Left lung (tissue), 14 donors: ENCODE measurements at places on chromosomes 11 and 22. TPM values are rescaled to one million over a fixed set of nuclear protein-coding genes. Genes with fewer than 3 reads are reported as not detected.

EXPH5 gene
- polyA plus RNA-seq, result 8.2 TPM

POLD3 gene
- 36.2 TPM for polyA plus RNA-seq

OR2AG2 gene
- 0.06 TPM for polyA plus RNA-seq

KDELR3 gene
- polyA plus RNA-seq, result 5.5 TPM

OTOG gene
- 0.11 TPM for polyA plus RNA-seq

SLC35C1 gene
- polyA plus RNA-seq, result 8.4 TPM

CHST1 gene
- polyA plus RNA-seq, result 6.7 TPM

SLC15A3 gene
- 23.1 TPM for polyA plus RNA-seq

PDGFB gene
- polyA plus RNA-seq, result 20.8 TPM

SCGB1D2 gene
- polyA plus RNA-seq, result not detected

CD3E gene
- polyA plus RNA-seq, result 2.5 TPM

MYEOV gene
- 0.41 TPM for polyA plus RNA-seq

GRCh38 chr22:49807780-49808708 is 19.6 kb downstream of the BRD1 start:
- DNase-seq, result peak; percentile 26

DNA sequence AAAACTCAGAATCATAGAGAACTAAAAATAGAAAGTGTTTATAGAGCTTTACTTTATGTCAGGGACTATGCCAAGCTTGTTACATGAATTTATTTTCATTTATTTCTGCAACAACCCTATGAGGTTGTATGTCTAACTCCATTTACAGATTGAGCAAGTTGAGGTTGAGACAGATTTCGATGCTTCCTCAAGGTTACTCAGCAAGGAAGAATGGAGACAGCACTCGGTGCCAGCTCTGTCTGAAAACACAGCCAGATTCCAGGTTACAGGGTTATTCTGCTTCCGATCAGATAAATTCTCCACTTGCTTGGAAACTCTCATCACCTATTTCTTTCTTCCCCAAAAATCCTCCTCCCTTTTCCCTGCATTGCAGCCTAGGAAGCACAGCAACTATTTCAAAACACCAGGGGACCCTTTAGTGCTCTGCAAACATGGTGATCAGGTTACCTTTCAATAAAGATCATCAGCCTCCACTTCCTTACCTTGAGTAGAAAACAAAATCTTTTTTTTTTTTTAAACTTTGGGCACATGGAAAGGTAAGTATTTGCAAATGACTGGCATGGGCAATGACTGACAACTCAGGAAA is 7.0 kb downstream of the MMP3 start:
- DNase-seq, result no peak

GRCh38 chr11:117909611-117910382 is 19.4 kb downstream of the TMPRSS13 start:
- DNase-seq, result peak; percentile 30

DNA sequence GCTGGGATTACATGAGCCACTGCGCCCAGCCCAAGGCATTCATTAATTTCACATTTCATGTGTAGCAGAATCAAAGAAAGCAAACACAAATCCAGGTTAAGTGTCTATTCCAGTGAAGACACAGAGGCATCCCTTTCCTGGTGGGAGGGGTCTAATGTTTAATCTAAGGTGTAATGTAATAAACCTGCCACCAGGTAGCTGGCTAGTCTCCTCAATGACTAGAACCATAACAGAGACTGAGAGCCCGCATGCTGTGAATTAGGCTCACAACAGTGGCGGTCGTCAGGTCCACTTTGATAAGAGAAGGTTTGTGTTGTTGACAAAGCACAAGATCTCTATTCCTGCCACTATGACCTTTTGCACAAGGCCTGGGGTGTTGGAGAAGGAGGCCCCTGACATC is 64.2 kb upstream of the ADA2 start:
- no peak for DNase-seq

GRCh38 chr11:86118253-86118652 is 49.4 kb upstream of the PICALM start:
- no peak for DNase-seq

DNA sequence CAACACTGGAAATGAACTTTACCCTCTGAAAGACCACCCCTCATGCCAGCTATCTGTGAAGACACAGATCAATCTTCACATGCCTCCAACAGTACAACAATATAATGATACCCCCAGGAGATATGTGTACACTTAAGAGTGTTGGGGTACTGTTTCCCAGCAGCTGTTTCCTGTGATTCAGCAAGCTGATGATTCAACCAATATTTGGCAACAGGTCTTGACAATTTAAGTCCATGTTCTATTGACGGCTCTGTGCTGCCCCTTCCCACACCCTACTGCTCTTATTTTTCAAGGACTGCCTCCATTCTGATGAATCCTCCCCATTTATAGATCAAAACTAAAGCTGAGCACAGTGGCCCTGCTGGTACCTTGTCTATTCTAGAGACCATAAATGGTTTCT is 6.6 kb downstream of the SNX19 start:
- DNase-seq, result no peak

- DNase-seq, result no peak
These were observed 1082.5 kb downstream of the BRD1 start for GRCh38 chr22:48744967-48745841.

- no peak for DNase-seq
These were observed 45.0 kb downstream of the OR4D9 start for GRCh38 chr11:59556115-59556916.

DNA sequence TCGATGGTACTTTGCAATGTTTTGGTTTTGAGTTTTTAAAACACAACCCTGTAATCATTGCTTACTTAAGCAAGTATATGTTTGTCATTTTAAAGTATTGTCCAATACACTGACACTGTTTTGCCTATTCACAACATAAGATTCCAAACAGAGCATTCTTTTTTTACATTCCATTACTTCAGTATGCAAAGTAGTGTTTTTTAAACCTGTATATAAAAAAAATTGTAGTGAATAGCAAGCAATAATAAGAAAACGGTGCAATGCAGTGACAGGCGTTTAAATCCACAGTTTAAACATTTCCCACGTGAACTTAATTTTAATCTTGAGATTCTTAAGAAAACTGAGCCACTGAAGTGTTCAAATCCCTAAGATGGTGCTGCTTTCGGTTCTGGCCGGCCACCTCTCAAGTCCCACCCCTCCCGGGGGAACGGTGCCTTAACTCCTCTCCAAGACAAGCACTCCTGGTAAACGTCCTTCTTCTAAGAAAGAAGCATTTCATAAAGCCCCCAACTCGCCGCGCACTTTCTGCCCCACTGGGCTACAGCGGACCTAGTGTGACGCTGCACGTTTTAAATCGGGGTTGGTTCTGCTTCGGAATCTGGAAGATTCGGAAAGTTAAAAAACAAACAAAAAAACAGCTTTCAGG is 2.9 kb downstream of the PGR start:
- DNase-seq, result peak; percentile 55

- DNase-seq, result no peak
These were observed 113.1 kb downstream of the MICAL3 start for GRCh38 chr22:17911312-17911705.

DNA sequence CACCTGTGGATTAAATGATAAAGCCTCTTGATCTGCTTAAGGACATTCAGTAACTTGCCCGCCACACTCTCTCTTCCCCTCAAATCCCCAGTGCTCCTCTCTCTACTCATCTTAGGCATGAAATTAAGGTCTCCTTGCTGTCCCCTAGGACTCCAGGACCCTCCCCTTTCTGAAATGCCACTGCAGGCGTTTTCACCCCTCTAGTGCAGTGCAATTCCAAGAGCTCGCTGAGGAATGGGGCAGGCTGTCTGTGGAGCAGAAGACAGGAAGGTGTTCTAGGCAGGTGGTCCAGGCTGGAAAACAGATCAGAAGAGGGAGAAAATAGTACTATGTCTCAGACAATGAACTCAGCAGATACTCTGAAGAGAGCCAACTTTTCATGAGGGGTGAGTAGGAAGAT is 55.8 kb upstream of the ARHGAP42 start:
- DNase-seq, result no peak

DNA sequence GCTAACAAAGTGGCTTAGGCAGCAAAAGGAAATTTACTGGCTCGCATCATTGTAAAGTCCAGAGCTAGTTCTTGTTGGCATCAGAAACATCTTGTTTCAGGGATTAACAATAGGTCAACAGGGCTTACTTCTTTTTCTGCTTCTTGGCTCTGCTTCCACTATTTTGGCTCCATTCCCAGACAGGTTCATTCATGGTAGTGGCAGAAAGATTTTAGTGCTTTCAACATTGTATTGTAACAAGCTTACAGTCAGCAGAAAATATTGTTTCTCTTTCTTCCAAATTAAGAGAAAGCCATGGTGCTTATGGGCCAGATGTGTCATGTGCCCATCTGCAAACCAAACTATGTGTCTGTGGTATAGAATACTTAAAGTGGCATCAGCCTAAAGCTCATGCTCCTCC is 315.6 kb downstream of the RAB38 start:
- DNase-seq, result peak; percentile 3

GRCh38 chr11:92482492-92483060 is 258.0 kb downstream of the FAT3 start:
- no peak for DNase-seq

DNA sequence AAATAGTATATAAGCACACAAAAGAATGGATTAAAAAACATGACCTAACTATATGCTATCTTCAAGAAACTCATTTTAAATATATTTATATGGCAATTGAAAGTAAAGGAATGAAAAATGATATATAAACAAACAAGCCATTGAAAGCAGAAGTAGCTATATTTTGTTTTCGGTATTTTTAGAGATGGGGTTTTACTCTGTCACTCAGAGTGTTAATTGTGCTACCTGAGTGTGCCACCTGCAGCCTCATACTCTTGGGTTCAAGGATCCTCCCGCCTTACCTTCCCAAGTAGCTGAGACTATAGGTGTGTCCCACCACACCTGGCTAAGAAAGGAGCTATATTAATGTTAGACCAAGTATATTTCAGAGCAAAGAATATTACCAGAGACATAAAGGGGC is 624.1 kb downstream of the BUD13 start:
- no peak for DNase-seq

GRCh38 chr11:87897071-87897470 is 278.2 kb downstream of the RAB38 start:
- DNase-seq, result no peak

DNA sequence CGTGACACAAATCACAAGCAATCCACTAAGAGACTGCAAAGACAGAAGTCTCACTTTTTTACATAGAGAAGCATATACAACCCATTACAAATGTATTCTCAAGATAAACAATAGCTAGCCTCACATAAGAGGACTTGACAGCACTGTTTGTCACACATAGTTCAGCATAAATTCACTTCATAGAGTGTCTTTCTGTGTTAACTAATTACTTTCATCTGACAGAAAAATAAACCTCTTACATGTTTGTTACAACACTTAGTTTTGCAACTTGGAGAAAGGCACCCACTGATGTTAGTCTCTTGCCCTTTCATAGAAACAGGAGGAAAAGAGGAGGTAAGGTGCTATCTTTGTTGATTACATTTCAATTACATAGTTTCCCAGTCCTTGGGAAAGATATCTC is 2221.9 kb upstream of the RAG2 start:
- DNase-seq, result no peak

DNA sequence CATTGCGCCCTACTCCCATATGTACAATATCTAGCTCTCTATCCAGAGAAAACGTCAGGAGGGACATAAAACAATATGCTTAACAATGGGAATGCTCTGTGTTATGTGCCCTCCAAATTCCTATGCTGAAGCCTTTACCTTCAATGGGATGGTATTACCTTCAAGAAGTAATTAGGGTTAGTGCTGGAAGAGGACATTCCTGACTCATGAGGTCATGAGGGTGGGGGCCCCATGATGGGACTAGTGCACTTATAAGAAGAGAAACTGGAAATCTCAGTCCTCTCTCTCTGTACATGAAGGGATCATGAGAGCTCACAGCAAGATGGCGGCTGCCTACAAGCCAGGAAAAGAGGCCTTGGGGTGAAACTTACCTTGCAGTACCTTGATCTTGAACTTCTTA is 20.3 kb downstream of the MMP20 start:
- DNase-seq, result no peak

DNA sequence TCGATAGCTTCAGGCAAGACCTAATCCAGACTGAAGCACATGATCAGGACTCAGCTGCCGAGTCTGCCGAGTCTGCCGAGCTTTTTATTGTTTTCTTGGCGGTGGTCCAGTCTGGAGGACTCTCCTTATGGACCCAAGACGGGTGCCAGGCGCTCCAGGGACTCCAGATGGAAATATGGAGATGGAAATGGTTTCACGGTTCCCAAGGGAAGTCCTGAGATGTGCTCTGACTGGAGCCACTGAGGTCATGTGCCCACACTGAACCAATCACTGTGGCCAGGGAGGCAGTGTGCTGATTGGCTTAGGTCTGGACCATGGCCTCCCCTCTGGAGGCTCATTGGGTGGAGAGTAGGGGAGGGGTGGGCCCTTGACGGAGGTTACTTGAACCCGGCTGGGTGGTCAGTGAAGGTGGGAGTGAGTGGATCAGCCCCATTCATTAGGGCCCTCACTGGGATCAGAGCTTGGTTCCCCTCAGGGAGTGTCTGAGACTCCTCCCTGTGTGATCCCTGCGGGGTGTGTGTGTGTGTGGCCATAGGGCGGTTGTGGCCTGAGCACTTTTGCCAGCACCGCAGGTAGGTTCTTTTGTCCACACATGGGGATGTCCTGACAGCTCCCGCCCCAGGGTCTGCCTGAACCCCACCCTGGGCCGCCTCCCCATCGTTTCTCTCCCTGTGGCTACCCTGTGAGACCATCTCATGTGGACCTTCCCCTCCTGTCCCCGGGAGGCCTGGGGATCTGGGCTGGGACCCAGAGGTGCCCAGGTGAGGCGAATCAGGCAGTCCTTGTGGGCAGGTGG is 14.0 kb downstream of the RPS6KA4 start:
- DNase-seq, result no peak

DNA sequence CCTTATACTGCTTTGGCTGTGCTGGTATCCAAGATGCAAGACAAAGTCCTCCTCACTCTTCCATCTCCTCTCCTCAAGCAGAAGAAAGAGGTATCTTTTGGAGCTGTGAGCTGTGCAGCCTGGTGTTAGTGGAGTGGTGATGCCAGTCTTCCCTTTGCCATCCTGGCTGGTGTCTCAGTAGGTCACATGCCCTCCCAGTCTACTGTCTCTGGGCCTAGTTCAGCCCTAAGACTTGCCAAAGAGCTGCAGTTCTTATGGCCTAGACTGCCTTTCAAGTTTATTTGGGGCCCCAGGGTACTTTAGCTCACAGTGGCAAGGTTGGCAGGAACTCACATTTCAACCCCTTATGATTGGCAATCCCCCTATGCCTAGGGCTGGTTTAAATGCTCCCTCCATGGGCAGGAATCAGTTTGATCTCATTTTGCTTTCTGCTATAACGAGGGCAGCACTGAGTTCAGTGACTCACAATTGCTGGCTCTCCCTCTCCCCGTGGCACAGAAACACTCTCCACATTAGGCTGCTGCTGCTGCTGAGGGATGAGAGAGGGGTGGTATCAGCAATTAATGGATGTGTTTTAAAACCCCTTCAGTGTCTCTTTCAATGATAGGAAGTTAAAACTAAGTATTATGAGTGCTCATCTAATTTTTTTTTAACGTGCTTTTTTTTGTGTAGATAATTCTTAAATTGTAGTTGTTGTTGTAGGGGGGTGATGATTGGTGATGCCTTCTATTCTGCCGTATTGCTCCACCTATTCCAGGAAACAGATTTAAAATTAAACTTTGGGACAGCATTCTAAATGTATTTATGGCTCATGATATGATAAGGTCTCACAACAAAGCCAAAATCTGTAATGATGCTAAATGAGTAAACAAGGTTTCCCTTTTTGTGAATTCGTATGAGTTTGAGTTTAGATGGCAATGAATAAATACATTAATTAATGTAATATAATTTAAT is 1295.0 kb downstream of the JRKL start:
- no peak for DNase-seq
